Iris pigment epithelial cell (primary cell): ENCODE measurements at places on chromosomes 16 and 17.
A peak's percentile ranks its signal among the peaks of the same experiment; 100 is the strongest.

GRCh38 chr17:73058022-73058421 lies 34.5 kb downstream of the SLC39A11 start:
- no peak for DNase-seq

DNA sequence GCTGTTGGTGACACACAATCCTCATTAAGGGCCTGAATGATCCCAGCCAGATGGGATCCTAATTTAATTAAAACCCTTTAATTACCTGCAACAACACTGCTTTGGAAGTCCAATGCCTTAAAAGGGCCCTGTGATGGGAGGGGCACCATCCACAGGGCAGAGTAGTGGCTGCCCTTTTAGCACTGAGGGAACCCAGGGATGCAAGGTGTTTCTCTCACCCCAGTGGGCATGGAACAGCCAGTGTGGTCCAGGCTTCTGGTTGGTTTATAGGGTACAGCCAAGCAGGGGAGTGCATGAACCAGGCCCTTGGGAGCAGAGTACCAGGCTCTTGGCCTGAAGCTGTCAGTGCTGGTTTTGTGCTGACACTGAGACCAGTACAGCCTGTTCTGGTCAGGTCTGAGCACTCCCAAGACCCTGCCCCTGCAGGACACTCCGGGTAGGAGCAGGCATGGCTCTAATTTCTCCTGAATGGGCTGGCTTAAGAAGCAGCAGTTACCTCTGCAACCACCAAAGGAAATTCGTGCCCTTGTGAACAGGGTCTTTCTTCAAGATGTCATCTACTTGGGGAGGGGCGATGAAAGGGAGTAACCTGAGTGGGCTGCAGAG lies 9.9 kb downstream of the NXPH3 start:
- no peak for DNase-seq

GRCh38 chr17:6713130-6713917 lies at the start of gene SLC13A5:
Gene SLC13A5 (minus strand): TSS chr17:6713369. CDS start chr17:6713333, 36 bp downstream.
- peak; percentile 10 for DNase-seq

GRCh38 chr17:18005496-18005895 lies 32.8 kb downstream of the DRC3 start:
- no peak for DNase-seq

- no peak for DNase-seq
Measured at GRCh38 chr17:9181640-9182039, 160.3 kb downstream of the NTN1 start.

DNA sequence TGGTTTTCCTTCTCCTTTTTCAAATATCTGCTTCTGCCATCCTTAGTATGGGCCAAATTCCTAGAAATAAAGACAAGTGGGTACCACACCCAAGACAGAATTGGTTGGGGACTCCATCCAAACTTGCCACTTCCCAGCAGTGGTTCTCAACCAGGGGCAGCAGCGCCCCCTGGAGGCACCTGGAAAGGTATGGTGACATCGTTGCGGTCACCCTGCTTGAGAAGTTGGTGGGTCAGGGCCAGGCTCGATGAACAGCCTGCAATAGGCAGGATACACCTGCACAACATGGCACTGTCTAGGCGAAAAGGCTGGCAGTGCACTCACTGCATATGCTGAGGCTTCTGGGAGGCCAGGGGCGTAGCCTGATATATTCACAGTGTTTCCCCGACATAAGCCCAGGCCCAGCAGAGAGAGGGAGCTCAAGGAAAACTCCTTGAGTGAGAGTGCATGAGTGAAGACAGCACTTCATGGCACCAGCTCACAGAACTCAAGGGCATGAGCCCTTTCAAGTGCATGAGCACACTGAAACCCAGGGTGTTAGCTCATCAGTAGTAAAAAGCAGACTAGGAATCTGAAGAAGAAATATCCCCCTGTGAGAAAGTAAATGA lies 57.7 kb downstream of the CMC2 start:
- DNase-seq = peak; percentile 46

- DNase-seq = peak; percentile 78
Measured at GRCh38 chr16:89371968-89372634, 118.3 kb downstream of the ANKRD11 start.

DNA sequence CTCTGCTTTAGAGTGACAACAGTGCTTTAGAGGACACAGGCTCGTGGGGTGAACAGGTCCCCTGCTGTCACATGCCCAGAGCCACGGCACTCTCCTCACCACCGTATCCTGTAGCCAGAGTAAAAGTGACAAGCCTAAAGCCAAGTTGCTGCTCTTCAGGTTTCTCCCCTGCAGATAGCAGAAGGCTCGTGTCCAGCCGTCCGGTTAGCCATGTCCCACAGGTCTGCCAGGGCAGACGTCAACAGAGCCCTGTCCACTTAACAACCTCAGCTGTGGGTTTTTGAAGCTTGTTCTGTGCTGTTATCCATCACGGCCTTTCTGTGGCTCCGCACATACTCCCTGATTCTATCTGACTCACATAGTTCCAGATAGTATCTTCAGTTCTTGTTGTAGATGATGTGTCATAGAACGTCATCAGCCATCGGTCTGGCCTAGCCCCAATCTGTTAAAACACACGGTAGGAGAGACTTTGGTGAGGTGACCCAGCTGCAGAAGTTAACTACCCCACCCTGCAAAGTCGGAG lies 100.7 kb downstream of the SOCS1 start:
- peak; percentile 81 for DNase-seq

GRCh38 chr16:19138601-19139000 lies 24.8 kb downstream of the ITPRIPL2 start:
- DNase-seq = peak; percentile 70

DNA sequence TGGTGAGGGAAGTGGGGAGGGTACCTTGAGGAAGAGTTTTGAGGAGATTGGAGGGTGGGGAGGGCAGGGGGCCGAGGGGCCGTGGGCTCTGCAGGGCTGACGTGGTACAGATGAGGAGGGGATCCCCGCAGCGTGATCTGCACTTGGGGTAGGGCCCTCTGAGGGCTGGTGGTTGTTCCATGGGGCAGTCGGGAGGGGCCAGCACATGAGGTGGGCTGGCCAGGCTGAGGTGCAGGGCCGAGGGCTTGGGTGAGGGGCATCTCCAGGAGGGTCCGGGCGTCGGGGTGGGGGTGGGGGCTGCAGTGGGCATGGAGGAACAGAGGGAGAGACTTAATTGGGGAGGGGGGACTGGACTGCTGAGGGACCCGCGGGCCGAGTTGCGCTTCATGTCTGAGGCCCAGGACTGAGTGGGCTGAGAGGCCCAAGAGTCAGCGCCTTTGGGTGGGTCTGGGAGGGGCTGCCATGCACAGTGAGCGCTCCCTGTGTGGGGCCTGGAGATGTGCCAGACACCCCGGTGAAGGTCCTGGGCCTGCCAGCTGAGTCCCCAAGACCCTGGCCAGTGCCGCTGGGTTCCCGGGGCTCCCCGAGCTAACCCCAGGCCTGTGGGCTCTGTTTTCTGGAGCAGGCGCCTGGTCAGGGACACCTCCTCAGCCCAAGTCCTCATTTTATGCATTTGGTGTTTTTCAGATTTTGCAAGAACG lies 13.3 kb downstream of the PRSS27 start:
- DNase-seq = no peak

DNA sequence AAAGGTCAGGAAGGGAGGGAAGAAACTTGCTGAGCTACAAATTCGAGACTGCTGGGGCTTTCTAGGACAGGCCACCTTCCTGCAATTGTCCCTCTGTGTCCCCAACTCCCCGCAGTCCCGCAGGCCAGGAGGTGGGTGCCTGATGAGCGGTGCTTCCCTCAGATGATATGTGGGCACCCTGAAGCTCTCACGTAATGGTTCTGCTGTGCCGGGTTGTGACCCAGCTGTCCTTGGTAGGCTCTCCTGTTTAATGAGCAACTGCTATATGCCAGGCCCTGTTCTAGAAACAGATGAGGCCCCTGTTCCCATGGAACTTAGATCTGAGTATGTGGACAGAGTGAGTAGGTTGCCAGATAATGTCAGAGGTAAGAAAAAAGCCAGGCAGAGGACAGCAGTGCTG lies 22.0 kb upstream of the MYO15B start:
- DNase-seq = no peak

GRCh38 chr16:2056681-2057407 lies 9.1 kb downstream of the TSC2 start:
- DNase-seq = no peak

DNA sequence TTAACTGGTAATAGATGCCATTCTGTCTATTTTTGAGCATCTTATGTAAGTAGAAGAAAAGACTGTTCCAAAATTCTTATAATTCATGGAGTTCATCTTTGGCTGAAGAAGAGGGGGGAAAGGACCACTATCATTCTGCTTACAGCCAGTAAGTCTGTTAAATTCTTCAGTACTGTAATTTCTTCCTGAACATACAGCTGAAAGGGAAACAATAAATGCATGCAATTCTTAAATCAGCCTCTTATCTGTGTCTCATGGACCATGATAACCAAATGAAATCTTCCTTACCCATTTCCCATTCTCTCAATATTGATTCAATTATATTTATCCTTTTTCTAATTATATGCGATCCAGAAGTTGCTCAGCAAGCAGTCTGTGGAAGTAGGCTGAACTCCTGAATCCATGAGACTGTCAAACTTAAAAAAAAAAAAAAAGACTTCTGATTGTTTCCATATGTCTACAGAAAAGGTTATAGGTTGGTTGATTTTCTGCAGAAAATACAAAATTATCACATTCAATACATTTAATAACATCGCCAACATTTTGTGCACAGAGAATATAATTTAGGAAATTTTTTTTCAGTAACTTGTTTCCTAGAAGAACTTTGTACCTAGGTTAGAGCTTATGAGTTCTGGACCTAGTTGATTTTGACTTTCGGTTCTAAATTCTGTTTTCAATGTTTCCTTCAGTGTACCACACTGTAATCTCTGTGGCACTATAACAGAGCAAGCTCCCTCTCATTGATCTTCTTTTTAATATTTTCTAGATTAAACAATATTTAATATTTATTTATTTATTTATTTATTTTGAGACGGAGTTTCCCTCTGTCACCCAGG lies 1.2 kb upstream of the ABCA9 start:
- no peak for DNase-seq

DNA sequence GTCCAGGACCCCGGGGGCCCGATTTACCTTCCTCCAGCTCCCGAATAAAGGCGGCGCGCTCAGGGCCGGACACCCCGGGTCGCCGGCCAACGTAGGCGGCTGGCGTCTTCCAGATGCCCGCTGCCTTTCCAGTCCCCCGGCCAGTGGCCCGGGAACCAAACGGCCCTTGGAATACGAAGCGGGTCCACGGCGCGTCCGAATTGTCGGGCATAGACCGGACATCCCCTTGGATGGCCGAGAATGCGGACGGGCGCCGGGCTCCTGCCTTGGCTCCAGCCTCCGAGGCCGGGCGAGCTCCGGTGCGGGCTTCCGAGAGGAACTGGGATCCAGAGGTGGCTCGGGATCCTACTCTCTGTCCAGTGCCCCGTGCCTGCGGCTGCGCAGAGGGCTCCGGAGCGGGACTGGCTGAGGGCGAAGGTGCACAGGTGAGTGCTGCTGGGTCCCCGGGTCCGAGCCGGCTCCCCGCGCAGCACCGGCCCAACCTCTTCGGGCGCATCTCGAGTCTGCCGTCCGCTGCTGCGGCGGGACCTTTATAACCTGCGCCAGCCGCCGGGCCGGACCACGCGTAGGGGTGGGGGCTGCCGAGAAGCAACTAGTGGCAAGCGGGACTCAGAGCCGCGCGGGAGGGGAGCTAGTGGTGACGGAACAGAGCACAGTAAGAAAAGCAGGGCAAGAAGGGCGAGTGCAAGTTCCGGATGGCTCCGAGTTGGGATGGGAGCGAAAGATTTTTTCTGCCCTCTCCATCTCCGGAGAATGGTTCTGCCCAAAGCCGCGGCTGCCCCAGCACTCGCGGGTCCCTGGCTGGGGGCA lies at the start of gene HAP1:
HAP1 (minus strand) TSS at position 505 of the 810 bp plus-strand sequence; CDS start at position 496, 9 bp downstream.
- peak; percentile 23 for DNase-seq

DNA sequence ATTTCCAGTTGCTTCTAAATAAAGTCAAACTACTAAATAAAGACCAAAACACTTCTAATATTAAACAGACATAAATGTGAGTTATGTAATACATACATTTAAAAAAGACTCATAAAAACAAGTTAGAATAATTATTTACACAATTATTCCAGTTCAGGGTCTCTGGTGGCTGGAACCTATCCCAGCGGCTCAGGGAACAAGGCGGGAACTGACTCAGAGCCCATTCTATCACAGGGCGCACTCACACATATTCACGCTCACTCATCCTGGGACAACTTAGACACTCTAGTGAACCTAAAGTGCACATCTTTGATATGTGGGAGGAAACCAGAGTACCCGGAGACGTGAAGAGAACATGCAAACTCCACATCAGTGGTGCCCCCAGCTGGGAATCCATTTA lies 25.0 kb downstream of the PLXDC1 start:
- DNase-seq = no peak

GRCh38 chr17:630801-631200 lies 83.8 kb downstream of the VPS53 start:
- DNase-seq = no peak

DNA sequence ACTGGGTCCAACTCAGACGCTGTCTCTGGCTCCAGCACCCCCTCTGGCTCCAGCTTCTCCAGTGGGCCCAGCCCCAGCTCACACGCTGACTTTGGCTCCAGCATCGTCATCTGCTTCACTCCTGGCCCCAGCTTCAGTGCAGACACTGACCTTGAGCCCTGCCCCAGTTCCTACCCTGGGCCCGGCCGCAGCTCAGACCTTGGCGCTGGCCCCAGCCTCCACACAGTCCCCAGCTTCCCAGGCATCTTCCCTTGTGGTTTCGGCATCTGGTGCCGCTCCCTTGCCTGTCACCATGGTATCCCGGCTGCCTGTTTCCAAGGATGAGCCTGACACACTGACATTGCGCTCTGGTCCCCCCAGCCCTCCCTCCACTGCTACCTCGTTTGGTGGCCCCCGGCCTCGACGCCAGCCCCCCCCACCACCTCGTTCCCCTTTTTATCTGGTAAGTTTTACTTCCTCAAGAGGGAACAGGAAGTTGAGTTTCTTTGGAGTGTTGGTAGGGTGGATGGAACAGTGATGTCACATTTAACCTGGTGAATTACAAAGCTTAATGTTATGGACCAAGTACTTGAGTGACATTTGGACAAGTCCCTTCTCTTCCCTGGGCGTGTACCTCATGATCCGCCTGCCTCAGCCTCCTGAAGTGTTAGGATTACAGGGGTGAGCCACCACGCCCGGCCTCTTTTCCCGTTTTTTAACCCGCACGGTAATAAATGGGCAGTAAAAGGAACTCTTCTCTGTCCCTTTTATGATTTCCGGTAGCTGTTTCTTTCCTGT lies 23.4 kb upstream of the PHKG2 start:
- DNase-seq = no peak

- DNase-seq = no peak
Measured at GRCh38 chr16:10598157-10598556, 17.8 kb upstream of the EMP2 start.

- peak; percentile 56 for DNase-seq
Measured at GRCh38 chr17:80866050-80866793, 125.4 kb upstream of the CHMP6 start.

DNA sequence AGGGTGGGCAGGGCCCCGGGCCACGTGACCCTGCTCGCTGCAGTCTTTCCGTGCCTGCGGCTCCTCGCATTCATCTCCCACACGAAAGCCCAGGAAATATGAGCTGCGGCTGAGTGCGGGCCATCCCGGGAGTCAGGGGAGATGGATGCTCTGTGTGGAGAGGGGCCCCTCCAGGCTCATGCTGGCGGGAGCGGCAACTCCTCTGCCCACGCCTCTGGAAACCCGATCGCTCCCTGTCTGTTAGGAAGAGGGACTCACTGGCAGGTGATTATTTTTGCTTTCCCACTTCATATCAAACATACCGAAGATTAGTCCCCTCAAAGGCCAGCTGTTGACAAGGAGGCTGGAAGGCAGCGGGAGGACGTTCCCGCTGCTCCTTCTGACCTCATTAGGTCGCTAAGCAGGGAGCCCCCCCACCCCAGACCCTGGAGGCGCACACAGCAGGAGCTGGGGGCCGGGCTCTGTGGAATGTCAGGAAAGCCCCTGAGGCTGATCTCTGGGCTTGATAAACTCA lies 228.5 kb downstream of the FOXL1 start:
- peak; percentile 11 for DNase-seq
